Fibroblast of skin of left quadriceps (primary cell): ENCODE measurements at places on chromosomes 16 and 17.

DNA sequence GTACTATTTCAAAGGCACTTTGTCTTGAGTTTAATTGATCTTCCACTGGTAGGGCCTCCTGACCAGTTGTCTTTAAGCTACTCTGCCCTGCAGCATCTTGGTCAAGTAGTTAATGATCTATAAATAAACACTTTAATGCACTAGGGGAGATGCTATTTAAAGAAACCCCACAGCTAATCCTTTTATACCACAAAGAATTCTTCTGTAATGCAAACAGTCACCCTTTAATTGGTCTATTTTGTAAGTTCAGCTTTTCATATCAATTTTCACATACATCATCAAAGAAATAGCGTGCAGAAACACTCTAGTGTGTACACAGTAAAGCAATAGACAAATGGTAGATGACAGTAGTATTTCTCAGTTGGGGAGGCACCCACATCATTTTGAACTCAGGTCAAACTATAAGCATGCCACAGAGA is 70.3 kb downstream of the PMP22 start:
- peak; percentile 70 for DNase-seq

DNA sequence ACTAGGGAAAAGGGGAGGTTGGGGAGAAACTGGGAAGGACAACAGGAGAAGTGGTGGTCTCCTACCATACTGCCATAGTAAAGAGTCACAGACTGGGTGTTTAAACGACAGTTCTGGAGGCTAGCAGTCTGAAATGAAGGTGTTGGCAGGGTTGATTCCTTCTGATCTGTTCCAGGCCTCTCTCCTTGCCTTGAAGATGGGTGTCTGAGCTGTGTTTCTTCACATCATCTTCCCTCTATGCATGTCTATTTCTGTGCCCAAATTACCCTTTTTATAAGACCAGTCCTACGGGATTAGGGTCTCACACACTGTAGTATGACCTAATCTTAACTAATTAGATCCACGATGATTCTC is 79.8 kb upstream of the TMEM97 start:
- DNase-seq = no peak

DNA sequence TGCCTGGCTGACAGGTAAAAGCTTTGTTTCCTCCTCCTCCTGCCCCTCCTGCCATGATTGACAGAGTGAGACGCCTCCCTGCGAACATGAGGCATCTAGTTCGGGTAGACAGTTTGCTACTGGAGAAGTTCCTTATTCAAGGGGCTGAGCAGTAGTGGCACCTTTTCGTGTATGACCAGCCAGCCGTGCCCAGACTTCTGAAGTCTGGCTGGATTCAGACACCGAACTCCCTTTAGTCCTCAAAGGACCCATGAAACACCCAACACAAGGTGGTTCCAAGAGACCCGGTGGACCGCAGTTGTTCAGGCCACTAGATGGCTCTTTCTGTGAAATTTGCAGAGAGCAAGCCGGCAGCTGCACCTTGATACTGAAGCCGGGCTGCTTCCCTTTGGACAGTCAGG is 192.8 kb downstream of the XYLT1 start:
- DNase-seq = no peak

DNA sequence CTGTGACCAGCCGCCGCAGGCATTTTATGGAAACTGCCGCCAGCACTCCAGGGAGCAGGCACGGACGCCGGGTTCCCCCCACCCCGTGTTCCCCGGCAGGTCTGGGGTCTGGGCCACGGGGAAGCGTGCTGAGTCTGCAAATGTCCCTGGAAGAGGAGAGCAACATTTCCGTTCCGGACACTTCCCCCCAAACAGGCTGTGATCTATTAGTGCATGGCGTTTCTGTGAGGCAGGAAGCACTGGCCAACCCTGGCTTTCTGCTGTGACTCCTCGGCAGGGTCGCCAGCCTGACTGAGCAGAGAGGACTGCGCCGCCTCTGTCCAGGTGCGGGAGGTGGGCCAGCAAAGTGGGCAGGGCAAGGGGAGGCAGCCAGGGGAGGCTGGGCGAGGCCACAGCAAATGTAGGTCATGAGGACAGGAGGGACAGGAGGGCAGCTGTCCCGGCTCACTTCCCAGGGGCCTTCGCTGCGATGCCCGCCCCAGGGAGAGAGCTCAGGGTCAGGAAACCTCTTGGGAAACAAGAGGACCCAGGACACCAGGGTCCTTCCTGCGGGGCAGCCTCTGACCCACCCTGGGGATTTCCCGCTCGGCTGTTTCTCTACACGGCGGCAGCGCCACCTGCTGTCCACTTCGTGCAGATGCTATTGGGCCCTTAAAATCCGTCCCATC is 9.5 kb downstream of the FOXF1 start:
- DNase-seq = no peak

DNA sequence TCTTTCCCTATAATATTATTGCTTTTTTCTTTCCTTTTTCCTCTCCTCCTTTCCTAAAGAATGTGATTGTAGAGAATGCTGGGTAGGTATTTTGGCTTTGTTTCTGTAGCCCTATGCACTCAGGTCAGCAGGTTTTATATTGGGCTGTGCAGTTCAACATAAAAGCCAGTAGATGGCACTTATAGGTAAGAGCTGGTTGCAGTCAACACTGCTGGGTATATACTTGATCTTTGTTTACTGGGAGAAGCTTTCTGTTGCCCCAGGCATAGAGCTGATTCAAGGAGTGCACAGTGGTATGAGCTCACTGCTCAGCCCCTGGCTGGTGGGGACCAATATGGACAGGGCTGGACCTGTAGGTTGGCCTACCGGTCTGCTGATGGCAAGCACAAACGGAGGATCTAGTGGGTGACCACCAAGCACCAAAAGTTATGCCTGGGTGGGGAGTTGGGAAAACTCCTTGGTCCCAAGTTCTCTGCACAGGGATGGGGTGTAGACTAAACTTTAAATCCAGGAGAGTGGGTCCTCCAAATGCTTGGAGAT is 378.9 kb downstream of the PMP22 start:
- DNase-seq = no peak

DNA sequence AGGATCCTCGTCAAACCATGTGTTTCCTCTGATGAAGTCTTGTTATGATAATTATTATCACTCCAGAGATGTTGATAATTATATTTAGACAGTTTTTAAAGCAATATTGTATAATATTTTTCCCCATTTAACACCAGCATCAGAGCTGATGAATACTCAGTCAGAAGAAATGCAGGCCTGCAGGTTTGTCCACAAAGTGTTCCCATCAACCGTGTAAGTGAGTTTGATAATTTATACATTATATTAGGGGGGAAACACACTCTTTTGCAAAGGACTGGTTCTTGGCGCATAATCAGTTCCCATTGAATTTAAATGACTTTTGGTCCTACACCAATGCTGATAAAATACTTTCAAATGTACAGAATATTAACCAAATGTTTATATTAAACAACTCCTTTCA is 454.8 kb downstream of the TOX3 start:
- DNase-seq = no peak

DNA sequence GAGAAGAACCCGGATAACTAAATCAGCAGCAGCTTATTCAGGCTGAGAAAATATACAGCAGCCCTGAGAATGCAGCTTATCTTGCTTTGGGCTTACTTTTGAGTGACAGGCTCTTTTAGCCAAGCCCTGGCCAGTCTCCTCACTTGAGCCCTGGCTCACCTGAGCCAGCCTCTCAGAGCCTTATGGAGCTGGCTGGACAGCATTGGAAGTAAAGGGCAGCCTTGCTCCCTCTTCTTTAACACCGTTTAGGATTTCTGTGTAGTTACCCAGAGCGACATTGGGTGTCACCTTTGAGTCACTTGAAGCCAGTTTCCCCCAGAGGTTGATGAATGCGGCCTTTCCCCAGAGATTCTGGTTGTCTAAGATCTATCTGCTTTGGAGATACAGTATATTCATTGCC is 7.7 kb upstream of the NPIPB2 start:
- peak; percentile 24 for DNase-seq

DNA sequence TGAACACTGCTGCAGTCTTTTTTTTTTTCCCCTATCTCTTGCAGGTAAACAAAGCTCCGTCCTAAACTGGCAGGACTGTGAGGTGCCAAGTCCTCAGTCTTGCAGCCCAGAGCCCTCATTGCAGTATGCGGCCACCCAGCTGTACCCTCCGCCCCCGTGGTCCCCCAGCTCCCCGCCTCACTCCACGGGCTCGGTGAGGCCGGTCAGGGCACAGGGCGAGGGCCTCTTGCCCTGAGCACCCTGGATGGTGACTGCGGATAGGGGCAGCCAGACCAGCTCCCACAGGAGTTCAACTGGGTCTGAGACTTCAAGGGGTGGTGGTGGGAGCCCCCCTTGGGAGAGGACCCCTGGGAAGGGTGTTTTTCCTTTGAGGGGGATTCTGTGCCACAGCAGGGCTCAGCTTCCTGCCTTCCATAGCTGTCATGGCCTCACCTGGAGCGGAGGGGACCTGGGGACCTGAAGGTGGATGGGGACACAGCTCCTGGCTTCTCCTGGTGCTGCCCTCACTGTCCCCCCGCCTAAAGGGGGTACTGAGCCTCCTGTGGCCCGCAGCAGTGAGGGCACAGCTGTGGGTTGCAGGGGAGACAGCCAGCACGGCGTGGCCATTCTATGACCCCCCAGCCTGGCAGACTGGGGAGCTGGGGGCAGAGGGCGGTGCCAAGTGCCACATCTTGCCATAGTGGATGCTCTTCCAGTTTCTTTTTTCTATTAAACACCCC is 13.8 kb downstream of the IL34 start:
- no peak for DNase-seq

DNA sequence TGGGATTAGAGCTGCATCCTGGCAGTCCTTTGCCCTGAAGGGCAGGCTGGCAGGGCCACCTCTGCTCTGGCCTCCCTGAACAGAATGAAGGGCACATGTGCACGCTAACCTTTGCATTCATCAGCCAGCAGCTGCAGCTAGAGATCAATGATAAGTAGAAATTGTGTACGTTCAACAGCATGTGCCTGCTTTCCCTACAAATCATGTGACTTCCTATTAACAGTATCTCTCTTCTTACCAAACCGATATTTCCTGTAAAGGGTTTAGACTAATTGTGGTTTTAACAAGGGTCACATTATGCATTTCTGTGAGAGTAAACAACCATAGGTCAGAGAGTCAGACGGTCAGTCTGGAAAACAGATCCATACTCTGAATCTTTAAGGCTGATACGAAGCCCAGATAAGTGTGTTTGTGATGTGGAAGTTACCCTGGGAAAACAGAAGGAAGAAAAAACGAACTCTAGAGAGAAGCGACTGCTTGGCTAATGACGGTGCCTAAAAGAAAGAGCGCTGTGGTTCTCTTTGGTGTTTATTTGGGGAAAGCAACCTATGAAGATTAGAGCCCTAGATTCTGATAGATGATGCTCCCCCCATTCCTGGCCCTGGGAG is 219.4 kb downstream of the MAF start:
- DNase-seq = no peak

GRCh38 chr17:28735242-28735722 is 6.7 kb downstream of the NEK8 start:
- no peak for DNase-seq

- DNase-seq = peak; percentile 73
These were observed 41.0 kb upstream of the SREBF1 start for GRCh38 chr17:17877529-17878358.

- DNase-seq = no peak
These were observed 204.0 kb downstream of the XYLT1 start for GRCh38 chr16:17266608-17267313.

DNA sequence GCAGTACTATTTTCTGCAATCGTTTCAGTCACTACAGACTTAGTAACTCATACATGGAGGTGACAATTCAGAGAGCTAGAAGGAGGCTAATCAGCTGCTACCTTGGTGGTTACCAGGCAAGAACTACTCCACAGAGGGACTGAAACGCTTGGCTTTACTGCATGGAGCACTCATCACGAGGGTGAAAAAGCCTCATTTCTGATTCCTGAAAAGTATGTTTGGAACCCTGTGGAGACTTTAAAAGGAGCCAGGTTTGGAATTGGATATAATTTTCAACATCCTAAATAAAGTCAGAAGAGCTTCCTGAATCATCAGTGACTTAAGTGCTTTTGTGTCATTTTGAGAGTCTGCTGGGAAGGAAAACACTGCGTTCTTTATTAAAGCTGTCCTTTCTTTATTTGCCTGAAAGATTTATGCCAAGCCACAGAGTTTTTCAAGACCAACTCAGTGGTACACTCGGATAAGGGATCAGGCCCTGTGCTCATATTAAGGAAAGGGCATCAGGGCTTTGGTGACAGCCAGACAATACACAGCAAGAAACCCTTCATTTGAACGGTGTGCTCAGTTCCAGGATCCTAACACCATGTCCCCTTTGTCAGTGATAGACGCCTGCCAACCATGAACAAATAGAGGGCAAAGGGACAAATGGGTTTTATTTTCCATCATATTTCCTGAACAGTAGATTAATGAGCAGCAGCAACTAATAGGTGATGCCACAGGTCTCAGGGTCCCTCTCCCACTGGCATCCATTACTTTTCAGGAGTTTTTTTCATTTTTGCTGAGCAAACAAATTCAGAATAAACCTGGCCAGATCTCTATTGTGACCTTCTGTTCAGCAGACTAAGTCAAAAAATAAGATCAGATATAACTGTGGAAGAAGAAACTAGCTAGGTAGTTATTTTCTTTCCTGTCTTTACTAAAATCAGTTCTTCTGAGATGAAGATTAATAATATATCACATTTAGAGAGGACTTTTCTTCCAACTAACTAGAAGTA is 80.5 kb upstream of the CLEC18B start:
- no peak for DNase-seq

GRCh38 chr16:8590811-8591210 is 500 bp upstream of the TMEM114 start:
- no peak for DNase-seq

DNA sequence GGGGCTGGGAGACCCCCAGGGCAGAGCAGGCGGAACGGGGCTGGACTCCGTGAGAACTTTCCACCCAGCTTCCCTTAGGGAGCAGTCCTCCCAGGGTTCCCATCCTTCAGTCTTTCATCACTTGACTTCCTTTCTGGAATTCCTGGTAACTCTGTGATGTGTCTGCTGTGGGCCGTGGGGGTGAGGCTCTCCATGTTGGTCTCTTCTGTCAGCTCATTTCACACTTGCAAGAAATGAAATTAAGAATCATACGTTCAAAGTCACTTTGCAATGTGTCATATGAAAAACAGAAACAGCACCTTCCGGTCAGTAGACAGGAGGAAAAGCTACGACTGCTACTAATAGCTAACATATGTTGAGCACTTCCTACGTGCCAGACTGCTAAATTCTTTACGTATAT is 5.4 kb upstream of the BBS2 start:
- peak; percentile 70 for DNase-seq

- no peak for DNase-seq
These were observed 116.6 kb downstream of the ZNF18 start for GRCh38 chr17:11880714-11881113.

GRCh38 chr16:1485847-1486496 is 2.8 kb downstream of the PTX4 start:
- DNase-seq = no peak

DNA sequence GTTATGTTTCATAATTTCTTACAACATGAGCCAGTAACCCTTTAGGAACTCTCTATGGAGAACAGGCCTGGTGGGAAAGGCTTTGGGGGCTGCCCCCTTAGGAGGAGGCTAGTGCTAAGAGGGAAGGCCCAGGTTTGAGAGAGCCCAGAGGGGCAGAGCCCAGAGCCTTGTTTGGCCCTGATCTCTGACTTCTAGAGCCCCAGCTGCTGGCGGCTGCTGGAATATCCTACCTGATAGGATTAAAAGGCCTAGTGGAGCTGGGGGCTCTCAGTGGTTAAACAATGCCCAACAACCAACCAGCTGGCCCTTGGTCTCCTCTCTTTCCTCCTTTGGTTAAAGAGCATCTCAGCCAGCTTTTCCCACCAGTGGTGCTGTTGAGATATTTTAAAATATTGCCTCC is 54.1 kb downstream of the IGF2BP1 start:
- DNase-seq = no peak
